Thymus (tissue), 14 donors: ENCODE measurements at places on chromosomes 5 and 9. TPM values are rescaled to one million over a fixed set of nuclear protein-coding genes. Genes with fewer than 3 reads are reported as not detected.
A peak's percentile ranks its signal among the peaks of the same experiment; 100 is the strongest.

Gene SOHLH1
- 0.05 TPM for polyA plus RNA-seq

Gene ECM2
- 3.5 TPM for polyA plus RNA-seq

- no peak for DNase-seq
These were observed 208.0 kb downstream of the KCTD16 start for GRCh38 chr5:144378681-144379080.

DNA sequence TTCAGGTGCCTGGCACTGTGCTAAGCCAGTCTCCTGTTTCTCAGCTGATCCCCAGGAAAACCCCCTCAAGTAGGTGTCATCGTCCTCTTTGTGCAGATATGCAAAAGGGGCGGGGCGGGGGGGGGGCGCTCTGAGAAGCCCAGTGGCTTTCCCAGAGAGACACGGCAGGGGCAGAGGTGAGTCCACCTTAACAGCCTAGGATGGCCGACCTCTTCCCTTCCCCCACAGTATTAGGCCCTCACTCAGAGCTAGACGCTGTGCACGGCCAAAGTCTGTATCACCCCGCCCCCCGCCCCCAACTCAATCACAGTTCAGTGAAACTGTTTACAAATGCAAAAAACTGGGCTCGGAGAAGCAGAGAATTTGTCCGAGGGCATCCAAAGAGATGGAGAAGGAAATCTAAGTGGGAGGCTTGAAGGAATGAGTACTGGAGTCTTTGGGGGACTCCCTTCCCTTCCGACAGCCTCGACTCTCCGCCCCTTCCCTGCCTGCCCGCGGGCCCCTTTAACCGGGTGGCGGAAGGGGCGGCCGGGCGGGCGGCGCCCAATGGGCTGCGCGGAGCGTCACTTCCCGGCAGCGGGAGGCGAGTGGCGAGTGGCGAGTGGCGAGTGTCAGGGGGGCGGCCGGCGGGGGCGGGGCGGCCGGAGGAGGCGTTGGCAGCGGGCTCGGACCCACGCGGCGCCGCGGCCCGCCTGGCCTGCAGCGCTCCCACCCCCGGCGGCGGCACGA is at the start of gene ERGIC1:
Gene ERGIC1, plus strand, starts transcription at position 566 of the 729 bp plus-strand sequence. Its CDS starts 163 bp downstream, at position 729.
- DNase-seq: peak; percentile 79

- DNase-seq: no peak
These were observed 111.5 kb upstream of the CTSL start for GRCh38 chr9:87614397-87614796.

Gene PRELID1
- 79.1 TPM for polyA plus RNA-seq

- DNase-seq: no peak
These were observed 771 bp upstream of the ENTPD8 start for GRCh38 chr9:137441935-137442321.

Gene IL33
- polyA plus RNA-seq: 14.5 TPM

Gene PCDHA3
- polyA plus RNA-seq: 0.07 TPM

- no peak for DNase-seq
These were observed 198.8 kb downstream of the ADAMTSL1 start for GRCh38 chr9:18672706-18673105.

Gene PTGS1
- 1.6 TPM for polyA plus RNA-seq

DNA sequence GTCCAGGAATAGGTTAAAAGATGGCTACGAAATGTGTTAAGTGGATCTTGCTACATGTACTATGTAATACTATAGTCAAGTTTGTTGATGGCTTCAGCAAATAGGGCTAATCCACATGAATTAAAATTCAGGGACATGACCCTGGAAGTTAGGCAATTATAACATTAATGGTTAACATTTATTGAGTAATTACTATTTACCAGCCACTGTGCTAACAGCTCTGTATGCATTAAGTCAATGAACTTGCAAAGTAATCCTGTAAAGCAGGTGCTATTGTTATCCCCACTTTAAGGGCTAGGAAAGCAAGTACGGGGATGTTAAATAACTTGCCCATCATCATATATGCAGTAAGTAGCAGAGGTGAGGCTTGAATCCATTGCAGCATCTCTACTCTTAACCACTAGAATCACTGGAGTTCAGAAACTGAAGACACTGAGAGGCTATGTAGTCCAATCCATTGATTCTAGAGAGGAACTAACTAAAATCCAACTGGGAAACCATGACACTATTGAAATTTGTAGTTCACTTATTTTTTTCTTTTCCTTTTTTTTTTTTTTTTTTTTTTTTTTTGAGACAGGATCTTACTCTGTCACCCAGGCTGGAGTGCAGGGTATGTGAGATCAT is 77.5 kb upstream of the SPINK5 start:
- no peak for DNase-seq

Gene OR1L6
- not detected for polyA plus RNA-seq

Gene HTR1A
- polyA plus RNA-seq: not detected
